ENCODE measurements at places on chromosomes 2 and 18. TPM values are rescaled to one million over a fixed set of nuclear protein-coding genes. Genes with fewer than 3 reads are reported as not detected.

Gene HAAO
- 32.6 TPM for total RNA-seq

Gene SPATA3
- total RNA-seq: not detected

Gene NT5C1B
- total RNA-seq: not detected

Gene KIAA2012
- 0.18 TPM for total RNA-seq

Gene CD8B
- total RNA-seq: 0.88 TPM

Measured in metanephros (tissue), 2 donors.